ENCODE measurements at places on chromosomes 11 and 22.
A peak's percentile ranks its signal among the peaks of the same experiment; 100 is the strongest.

DNA sequence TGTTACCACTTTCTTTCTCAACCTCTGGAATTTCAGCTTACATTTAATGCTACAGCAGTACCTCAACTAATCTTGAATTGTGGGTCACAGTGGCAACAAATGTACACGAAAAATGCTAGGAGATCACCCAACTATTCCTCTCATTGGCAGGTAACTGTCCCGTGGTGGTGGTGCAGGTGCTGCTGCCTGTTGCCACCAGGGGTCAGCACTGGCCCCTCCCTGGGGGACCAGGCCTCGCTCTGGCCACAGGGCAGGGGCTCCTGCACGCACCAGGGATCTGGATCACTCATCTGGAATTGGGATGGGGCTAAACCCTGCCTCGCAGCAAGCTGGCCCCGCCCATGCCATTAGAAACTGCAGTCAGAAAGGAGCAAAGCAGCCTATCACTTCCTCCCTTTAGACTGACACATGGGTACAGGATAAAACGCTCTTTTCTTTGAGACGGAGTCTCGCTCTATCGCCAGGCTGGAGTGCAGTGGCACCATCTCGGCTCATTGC is 6.9 kb upstream of the POLDIP3 start:
- peak; percentile 90 for DNase-seq

GRCh38 chr11:32584921-32585320 is 1.3 kb downstream of the EIF3M start:
- DNase-seq = peak; percentile 20

DNA sequence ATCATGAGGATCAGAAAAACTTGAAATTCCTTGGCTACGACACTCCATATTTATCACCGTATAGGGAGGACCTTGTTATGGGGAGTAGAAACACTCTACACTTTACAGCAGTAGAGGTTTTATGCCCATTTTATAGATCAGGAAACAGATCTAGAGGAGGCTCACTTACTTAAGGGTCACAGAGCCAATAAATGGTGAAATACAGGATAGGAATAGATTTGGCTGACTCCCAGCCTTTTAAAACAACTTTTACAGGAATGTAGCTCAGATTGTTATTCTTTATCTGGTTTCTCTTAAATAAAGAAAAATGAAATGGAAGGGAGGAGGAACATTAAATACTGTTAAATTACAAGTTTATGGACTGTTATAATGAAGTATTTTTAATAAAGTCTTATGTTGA is 14.8 kb downstream of the FBXO7 start:
- DNase-seq = no peak

- no peak for DNase-seq
Observed at GRCh38 chr22:35959121-35959800, 69.4 kb downstream of the RBFOX2 start.

- peak; percentile 77 for DNase-seq
Observed at GRCh38 chr11:57641011-57641807, 8.5 kb downstream of the YPEL4 start.

DNA sequence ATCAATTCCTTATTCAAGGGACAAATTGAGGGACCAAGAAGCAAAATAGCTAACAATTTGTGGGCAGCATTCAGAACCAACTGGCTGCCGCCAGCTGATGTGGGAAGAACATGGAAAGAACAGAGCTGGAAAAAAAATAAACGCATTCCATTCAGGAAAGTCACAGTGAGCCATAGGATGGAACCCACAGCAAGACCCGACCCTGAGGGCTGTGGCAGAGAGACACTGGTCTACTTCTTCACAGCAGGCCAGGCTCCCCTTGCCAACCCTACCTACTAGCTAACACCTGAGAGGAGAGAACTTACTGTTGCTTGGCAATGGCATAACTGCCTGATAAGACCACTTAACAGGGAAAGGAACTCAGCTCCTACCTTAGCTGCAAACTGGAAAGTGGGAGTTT is 123.5 kb upstream of the APOA1 start:
- DNase-seq = peak; percentile 67

DNA sequence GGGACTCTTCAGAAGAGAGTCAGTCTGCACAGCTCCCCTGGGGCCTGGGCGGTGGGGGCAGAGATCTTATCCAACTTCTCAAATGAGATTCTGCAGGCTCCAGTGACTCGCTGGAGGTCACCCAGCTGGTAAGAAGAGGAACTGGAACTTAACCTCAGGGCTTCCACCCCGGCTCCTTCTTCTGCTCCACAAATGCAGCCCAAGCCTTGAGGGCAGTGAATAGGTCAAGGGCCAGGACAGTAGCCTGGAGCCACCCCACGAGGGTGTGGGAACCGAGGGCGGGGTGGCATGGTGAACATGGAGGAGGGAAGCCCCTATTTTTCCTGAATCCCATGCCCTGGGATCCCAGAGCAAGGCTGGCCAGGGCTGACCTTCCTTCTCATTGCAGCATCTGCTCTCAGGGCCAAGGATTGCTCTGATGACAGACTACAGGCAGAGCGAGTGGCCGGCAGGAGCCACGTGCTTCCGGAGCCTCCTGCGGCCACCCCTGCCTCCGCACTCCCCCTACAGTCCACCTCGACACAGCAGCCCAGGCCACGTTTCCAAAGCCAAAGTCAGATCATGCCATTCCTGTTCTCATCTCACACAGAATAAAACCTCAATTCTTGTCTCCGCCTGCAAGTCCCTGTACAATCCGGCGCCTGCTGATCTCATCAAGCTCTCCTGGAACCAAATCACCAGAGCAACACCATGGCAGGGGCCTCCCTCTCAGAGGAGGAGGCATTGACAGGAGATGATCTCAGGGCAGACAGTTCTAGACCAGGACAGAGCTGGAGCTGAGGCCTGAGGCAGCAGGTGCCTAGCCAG is 21.1 kb upstream of the UPK3A start:
- DNase-seq = peak; percentile 95

DNA sequence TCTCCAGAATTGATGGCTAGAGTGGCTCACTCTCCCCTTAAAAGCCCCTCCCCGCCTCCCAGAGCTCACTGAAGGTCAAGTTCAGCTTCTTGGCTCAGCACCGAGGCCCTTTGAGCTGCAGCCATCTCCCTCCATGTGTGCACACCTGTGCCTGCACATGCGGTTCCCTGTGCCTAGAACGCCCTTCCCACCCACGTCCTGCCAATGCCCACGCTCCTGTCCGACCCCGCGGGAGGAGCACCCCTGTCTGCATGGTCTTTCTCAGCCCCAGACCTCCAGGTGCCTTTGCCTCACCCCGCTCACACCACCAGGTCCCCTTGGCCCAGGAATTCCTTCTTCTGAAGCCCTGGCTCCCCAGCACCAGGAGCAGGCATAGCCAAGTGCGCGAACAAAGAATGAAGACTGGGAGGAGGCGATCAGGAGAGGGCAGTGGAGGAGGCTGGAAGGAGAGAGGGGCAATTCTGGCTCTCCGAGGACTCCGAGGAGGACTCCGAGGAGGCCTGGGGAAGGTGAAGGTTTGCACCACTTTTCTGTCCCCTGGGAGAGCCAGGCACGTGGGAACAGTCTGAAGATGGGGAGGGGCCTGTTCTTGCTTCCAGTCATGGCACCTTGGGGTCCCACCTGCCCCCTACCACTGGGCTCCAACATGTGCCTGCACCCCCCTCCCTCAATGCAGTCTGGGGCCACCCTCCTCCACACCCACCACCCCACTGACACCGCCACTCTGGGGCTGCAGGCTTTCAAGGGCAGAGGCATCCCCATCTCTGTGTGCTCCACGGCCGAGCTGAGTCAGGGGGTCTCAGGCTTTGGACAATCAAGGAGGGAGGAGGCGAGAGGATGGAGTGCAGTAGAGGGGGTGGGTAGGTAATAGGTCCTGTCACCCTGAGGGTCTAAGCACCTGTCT is 17.7 kb downstream of the IGF2 start:
- no peak for DNase-seq

GRCh38 chr11:8765294-8765693 is 82.7 kb downstream of the RPL27A start:
- peak; percentile 65 for DNase-seq

- DNase-seq = no peak
Observed at GRCh38 chr11:114088836-114089235, 29.3 kb downstream of the ZBTB16 start.

All from GM03348 (cell line).